ENCODE measurements at places on chromosomes 4 and X. TPM values are rescaled to one million over a fixed set of nuclear protein-coding genes. Genes with fewer than 3 reads are reported as not detected.

DNA sequence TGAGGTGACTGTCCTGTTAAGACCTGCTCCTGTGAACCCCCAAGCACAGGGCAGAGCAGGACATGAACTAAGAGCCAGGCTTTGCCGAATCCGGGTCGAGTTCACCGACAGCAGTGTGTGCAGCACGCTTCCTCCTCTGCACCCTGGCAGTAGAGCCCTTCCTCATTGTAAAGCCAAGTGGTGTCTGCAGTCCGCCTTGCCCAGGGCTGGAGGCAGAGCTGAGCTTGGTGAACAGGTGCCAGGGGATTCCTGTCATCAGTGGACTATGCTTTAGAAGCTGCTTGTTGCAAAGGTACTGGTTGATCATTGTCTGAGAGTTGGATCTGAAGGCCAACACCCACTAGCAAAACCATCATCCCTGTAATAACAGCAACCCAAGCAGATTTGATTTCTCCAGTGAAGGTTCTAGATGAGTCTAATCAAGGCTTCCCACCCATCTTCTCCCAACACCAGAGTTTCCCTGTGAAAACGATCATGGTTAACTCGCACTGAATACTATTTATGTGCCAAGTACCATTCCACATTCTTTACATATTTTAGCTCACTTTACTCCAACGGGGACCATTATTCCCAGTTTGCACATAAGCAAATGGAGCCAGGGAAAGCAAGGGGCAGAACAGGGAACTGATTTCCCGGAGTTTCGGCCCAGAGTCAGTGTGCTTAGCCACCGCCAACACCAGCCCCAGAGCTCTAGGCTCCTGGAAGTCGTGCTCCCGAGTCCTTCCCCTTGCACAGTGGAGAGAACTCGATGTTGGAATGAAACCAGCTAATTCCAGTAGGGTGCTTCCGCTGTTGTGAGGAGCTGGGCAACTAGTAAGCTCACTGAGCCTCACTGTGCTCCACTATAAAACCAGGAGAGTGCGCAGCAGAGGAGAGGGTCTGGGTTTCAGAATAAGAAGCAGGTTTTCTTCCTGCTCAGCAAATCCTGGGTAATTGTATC lies 1.4 kb upstream of the SLC34A2 start:
- no peak for DNase-seq

The CPE gene
- polyA plus RNA-seq, result 0.53 TPM

GRCh38 chr4:185183622-185184281 lies 20.0 kb downstream of the CFAP97 start:
- DNase-seq, result peak; percentile 29

DNA sequence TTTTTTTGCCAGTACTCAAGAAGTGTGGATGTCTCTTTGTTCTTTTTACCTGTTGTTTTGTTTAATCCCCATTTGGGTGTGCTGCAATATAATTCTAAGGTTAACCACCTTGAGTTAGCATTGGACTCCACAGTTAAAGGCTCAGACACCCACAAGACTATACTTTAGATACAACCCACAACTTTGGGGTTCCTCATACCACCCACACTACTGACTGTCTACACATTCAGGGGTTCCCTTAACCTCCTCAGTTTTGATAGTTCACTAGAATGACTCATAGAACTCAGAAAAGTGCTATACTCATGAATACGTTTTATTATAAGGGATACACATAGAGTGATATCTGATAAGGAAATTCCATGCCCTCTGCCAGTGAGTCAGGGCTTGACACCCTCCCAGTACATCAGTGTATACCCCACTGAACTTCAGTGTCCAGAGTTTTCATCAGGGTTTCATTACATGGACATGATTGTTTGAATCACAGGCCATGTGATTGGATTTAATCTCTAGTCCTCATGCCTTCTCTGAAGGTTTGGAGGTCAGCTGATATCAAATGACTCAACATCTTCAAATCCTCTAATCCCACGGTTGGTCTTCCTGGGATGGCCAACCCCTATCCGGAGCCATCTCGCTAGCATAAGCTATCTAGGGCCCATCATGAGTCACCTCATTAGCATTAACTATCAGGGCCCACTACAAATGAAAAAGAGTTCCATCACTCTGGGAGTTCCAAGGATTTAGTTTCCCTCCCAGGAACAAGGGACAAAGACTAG lies 357.7 kb upstream of the EMCN start:
- DNase-seq, result no peak

Data from foreskin keratinocyte (primary cell).